ENCODE measurements at places on chromosomes 2 and 18.

- no peak for DNase-seq
Measured at GRCh38 chr2:26668041-26668440, 24.5 kb upstream of the KCNK3 start.

GRCh38 chr18:46466234-46467160 is 190.5 kb downstream of the LOXHD1 start:
- no peak for DNase-seq

GRCh38 chr18:74766251-74766650 is 168.6 kb downstream of the ZNF407 start:
- DNase-seq: no peak

GRCh38 chr2:9307535-9307934 is 100.9 kb downstream of the ASAP2 start:
- no peak for DNase-seq
